ENCODE measurements at places on chromosomes 16 and 17.

GRCh38 chr16:79899316-79899715 is 298.8 kb upstream of the MAF start:
- DNase-seq: no peak

DNA sequence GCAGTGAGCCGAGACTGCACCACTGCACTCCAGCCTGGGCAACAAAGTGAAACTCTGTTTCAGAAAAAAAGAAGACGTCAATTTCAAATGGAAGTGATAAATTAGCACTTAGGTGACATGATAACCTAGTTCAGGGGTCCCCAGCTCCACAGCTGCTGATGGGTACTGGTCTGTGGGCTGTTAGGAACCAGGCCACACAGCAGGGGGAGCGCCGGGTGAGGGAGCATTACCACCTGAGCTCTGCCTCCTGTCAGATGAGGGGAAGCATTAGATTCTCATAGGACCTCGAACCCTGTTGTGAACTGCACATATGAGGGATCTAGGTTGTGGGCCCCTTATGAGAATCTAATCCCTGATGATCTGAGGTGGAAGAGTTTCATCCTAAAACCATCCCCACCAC is 253.0 kb downstream of the FOXL1 start:
- DNase-seq: no peak

GRCh38 chr16:20760346-20760745 is 3.5 kb upstream of the ACSM3 start:
- DNase-seq: no peak

- no peak for DNase-seq
These were observed 2.9 kb downstream of the CPPED1 start for GRCh38 chr16:12800817-12801216.

GRCh38 chr17:49822829-49823228 is 25.0 kb downstream of the TAC4 start:
- DNase-seq: no peak

DNA sequence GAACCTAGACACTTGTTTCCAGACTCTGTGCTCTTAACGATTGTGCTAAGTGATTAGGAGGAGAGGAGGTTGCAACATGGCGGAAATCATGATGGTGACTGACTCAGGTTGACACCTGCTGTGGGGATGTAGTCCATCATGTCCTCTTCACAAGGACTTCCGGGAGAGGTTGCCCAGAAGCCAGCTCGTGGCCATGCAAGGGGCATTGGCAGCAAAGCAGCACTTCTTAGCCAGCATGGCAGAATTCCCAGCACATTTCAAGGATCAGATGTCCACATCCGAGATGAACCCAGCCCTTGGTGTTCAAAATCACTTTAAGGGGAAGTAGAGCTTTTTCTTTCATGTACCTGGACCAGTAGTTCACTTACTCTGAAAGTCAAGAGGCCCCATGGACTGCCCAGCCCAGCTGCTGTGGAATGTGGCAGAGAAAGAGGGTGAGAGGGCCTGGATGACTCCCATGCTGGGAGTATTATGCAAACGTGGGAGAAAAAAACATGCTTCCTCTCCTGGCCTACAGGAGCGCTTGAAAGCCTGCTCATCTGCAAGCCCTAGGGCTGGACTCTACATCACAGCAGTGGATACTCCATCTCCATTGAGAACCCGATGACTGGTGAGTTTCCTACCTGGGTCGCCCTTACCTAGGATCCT is 65.5 kb downstream of the IRX6 start:
- DNase-seq: no peak

GRCh38 chr16:86926181-86927094 is 348.1 kb downstream of the FOXL1 start:
- DNase-seq: peak; percentile 42

DNA sequence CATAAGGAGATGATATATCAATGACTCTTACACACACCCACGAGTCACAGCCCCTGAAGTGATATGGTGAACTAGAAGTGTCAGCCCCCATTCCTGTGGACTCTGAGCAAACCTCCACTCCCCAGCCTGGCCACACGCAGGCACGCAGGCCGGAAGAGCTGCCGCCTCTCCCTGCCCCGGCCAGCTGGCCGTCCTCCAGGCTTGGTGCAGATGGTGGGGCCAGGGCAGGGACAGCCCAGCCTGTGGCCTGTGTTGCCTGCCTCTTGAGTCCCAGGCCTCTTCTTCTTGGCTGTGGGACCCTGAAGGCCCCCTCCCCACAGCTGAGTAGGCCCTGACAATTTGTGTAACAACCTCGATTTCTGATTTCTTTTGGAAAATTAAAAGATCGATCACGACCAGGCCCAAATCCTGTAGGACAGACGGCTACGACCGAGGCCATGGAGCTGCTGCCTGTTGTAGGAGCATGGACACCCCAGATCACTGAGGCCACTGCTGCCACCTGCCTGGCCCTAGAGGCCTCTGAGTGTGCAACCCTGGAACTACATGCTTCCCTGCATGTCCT is 10.0 kb upstream of the MPRIP start:
- DNase-seq: no peak

DNA sequence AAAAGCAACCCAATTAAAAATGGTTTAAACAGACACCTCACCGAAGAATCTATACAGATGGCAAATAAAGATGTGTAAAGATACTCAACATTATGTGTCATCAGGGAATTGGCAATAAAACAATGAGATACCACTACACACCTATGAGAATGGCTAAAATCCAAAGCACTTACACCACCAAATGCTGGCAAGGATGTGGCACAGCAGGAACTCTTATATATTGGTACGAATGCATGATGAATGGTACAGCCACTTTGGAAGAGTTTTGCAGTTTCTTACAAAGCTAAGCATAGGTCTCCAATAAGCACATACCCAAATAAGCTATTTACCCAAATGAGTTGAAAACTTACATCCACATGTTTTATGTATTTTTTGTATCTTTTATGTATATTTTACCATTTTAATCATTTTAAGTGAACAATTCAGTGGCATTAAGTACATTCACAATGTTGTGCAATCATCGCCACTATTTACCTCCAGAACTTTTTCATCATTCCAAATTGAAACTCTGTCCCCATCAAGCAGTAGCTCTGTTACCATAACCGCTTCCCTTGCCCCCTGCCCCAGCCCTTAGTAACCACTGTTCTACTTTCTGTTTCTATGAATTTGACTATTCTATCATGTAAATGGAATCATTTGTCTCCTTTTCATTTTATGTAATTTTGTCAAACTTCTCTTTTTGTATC is 6.7 kb upstream of the ALDH3A2 start:
- DNase-seq: no peak
